ENCODE measurements at places on chromosomes 6 and 20. TPM values are rescaled to one million over a fixed set of nuclear protein-coding genes. Genes with fewer than 3 reads are reported as not detected.

The MAFB gene
- total RNA-seq: 1.0 TPM

The VWA7 gene
- 0.67 TPM for total RNA-seq

The PPIL6 gene
- 2.4 TPM for total RNA-seq

The LTB gene
- not detected for total RNA-seq

The GRM1 gene
- total RNA-seq: not detected

The HLA-DQB1 gene
- not detected for total RNA-seq

The HLA-G gene
- total RNA-seq: not detected
